ENCODE measurements at places on chromosomes 5 and 9.
A peak's percentile ranks its signal among the peaks of the same experiment; 100 is the strongest.

GRCh38 chr9:70484232-70485130 lies 70.0 kb upstream of the KLF9 start:
- peak; percentile 88 for DNase-seq

- DNase-seq, result no peak
These were observed 12.1 kb upstream of the LAMC3 start for GRCh38 chr9:130996676-130997394.

DNA sequence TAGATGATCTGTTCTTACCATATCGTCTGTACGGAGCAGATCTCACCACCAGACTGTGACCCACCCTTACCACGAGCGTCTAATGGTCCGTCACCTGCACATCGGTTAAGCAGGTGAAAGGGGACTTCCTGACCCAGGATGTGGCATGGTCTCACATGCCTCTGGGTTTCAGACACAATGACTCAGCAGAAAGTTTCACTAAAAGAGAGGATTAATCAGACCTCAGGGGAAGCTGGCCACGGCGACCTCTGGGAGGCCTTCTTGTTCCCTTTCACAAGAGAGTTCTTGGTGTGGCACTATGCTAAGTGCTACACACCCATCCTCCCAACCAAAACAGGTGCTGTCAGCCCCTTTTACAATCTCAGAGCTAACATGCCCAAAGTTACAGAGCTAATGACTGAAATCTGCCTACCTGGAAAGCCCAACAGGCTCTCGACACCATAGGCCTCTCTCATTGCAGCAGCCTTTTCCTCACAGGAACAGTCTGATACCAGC lies 41.6 kb downstream of the ADAMTS12 start:
- DNase-seq, result peak; percentile 83

GRCh38 chr9:89606049-89606623 lies 1.3 kb downstream of the GADD45G start:
- DNase-seq, result peak; percentile 85

GRCh38 chr5:173020154-173020581 lies 36.0 kb upstream of the CREBRF start:
- no peak for DNase-seq

GRCh38 chr5:154701181-154701580 lies 54.0 kb upstream of the LARP1 start:
- no peak for DNase-seq

GRCh38 chr5:172736508-172737135 lies 34.4 kb downstream of the DUSP1 start:
- DNase-seq, result peak; percentile 51

DNA sequence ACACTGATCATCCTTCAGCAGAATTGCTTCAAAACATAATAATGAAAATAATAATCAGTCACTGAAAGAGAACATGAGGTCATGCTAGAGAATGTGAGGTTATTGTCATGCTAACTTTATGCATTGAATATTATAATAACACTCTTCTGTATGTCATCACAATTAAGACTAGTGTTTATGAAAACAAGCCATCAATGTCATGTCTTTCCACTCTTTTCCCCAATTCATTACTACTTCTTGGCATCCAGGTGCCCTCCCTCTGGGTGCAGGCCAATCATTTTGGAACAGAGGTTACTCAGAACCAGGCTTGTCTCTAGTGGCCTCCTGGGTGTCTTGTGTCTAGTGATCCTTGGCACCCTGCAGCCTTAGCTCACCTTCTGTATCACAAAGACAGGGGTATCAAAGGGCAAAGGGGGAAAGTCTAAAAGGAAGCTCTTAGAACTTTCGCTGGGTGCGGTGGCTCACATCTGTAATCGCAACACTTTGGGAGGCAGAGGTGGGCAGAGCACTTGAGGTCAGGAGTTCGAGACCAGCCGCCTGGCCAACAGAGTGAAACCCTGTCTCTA lies 217.6 kb upstream of the PIK3R1 start:
- DNase-seq, result no peak

DNA sequence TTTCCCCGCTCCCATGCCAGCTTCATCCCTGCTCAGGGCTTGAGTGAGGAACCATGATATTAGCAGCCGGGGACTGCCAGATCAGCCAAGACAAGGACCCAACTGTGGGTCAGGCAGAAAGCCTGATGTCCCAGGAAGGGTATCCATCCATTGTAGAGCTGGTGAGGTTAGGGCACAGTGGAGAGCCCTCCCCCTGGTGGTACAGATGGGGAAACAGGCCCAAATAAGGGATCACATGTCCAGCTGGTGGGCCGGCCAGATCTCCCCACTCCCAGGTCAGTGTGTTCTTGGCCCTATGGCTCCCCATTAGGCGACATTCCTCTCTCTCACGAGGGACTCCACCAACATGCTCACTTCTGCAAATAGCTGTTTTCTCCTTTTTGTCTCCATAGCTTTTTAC lies 9.0 kb downstream of the CDX1 start:
- peak; percentile 52 for DNase-seq

DNA sequence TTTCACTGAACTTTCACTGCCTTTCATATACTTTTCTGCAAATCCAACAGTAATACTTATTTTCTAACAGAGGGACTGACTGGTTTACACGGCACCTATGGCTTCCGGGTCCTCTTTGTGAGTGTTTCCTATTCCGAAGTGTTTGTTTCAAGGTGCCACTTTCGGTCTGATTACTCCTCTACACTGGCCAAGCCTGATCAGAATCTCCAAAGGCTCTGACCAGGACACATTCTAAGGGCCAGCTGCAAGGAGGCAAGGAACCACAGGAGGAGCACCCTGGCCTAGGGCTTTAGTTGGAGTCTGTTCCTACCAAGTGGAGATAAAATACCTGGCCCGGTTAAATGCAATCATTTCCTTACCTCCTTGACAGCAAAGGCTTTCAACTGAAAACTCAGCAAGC lies 132.1 kb downstream of the GLIS3 start:
- DNase-seq, result no peak

GRCh38 chr5:95923918-95924544 lies 37.6 kb downstream of the ELL2 start:
- DNase-seq, result no peak

DNA sequence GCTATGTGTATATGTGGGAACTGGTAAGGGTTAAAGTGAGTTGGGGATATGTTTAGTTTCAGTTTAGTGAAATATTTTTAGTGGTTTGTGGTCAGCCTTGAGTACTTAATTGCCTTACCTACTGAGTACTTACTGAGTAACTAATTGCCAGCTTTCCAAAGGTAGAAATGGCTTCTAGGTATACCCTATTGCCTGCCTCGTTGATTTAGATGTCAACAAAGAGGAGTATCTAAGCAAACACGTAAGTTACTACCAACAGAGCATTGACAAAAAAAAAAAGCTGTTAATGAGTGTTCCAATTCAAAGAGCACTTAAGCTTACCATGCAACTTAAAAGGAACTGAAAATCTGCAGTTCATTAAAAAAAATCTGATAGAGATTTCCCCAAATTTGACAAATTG lies 8.8 kb downstream of the ATP10B start:
- no peak for DNase-seq

- no peak for DNase-seq
These were observed 4.8 kb downstream of the NR3C1 start for GRCh38 chr5:143398451-143399237.

DNA sequence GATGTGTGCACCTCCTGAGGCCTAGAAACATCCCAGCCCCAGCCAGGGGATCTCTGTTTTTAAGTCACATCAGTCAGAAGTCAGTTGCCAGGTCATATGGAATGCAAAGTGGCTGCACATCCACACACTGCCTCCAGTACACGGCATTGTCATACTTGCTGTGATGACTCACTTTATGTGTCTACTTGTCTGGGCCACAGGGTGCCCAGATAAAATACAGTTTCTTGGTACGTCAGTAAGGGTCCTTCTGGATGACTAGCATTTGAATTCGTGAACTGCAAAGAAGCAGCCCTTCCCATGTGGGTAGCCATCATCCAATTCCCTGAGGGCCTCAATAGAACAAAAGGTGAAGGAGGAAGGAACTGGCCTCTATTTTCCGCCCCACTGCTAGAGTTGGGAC lies 27.7 kb downstream of the AUH start:
- peak; percentile 58 for DNase-seq

- DNase-seq, result peak; percentile 70
These were observed 90.2 kb downstream of the ZNF462 start for GRCh38 chr9:106953174-106953573.

GRCh38 chr5:139687656-139688055 lies 39.5 kb downstream of the CXXC5 start:
- DNase-seq, result no peak

GRCh38 chr5:117504305-117504704 lies 929.7 kb upstream of the SEMA6A start:
- DNase-seq, result peak; percentile 70

DNA sequence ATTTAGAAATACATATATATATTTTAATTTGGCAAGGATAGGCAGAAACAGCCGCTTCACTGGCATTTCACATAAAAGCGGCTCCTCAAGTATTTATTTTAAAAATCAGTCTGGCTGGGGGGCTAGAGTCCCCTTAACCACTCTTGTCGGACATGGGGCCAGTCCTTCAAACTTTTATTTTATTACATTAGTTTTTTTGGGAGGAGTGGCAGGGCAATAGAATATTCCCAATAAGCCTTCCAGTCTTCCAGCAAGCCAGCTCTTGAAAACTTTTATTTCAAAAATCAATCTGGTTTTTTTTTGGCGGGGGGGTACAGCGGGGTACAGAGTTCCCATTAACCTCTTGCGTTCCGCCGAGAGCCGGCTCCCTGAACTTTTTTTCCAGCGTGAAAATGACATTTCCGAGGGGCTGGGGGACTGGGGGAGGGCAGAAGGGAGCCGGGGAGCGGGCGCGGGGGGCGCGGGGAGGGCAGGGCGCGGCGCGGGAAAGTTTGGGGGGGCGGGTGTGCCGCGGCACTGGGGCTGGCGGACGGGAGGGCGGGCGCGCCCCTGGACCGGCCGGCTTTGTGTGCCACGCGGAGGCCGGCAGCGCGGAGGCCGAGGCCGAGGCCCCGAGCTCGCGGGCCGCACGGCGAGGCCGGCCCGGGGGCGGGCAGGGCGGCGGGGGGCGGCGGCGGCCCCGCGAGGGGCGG lies 504 bp upstream of the ZNF618 start:
- no peak for DNase-seq

DNA sequence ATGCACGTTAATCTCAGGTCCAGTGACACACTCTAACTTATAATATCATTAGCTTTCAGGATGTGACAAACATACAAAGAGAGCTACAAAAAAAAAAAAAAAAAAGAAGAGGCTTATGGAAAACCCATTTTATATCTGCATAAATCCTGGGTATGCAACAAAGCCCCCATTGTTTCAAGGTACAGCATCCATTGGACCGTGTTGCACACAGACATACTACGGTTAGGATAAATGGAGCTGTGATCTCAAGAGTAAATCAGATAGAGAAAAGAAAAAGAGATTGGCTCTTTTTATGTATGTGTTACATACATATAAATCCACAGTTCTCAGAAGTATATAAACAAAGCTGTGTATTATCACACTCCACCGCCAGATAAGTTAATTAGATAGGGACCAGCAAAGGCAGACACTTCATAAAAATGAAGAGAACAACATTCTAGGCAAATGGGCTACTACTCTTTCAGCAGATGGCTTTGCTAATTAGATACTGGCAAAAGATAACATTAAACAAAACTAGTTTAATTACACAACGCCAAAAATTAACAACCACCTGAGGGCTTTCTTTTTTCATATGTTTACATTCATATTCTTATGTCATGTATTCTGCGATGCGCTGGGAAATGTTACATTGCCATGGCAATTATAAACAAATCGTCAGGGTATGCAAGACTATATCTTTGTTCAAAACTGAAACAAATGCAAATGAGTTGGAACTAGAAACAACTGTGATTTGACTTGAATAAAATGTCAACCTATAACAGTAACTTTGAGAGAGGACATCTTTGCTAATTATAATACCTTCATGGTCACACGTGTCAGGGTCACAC lies 304.2 kb downstream of the SEMA5A start:
- no peak for DNase-seq

Measured in mesenchymal stem cell (in vitro differentiated cells and primary cell).